Heart right ventricle (tissue), 16 donors: ENCODE measurements at places on chromosomes 1 and 21. TPM values are rescaled to one million over a fixed set of nuclear protein-coding genes. Genes with fewer than 3 reads are reported as not detected.

The CD244 gene
- 0.10 TPM for total RNA-seq

The RHBG gene
- total RNA-seq = not detected

The CHI3L1 gene
- 8.7 TPM for total RNA-seq

The ATP1A4 gene
- 0.83 TPM for total RNA-seq

DNA sequence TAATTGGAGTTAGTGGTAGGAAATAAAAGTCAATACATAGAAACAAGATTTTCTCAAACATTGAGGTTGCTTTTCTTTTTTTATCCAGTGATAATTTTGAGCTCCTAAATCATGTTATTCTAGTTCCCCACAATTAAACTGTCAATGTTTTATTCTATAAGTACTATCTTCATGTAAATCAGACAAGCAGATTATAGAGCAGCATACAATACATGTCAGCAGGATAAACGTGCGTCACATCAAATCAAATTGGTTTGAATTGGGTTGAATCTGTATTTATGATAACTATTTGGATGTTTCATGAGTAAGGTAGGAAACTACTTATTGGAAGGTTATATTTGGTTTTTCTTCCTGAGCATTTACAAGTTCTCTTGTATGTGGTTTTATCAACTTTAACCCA is 2028.7 kb downstream of the NCAM2 start:
- DNase-seq = no peak

- no peak for DNase-seq
Measured at GRCh38 chr1:167430849-167431242, 87.5 kb downstream of the CD247 start.

DNA sequence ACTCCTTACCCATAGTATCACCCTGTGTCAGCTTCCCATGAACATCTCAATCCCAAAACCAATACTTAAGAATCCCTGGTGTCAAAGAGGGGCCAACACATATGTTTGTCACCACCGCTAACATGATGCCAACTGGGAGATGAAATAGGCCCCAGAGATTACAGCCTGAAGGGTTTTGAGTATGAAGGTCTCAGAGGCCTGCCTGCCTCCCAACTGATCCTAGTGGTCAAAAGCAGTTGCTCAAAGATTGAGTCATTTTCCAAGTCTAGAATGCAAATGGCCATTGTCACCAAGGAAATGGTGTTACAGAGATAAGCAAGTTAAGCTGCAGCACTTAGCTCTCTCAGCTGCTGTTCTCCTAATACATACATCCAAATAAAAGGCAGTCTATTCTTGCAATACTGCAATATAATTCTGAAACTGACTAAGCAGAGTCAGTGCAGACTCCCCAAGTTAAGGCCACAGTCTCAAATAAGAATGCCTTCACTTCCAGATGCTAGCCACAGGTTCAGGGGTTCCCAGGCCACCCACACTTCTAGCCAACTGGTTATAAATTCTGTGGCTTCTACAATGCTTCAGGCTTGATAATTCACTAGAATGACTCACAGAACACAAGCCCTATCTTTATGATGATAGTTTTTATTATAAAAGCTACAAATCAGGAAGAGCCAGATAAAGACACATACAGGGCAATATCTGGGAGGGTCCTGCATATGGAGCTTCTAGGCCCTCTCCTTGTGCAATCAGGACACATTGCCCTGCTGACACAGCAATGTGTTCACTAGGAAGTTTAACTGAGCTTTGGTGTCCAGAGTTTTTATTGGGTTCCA is 18.7 kb downstream of the DUSP10 start:
- no peak for DNase-seq

DNA sequence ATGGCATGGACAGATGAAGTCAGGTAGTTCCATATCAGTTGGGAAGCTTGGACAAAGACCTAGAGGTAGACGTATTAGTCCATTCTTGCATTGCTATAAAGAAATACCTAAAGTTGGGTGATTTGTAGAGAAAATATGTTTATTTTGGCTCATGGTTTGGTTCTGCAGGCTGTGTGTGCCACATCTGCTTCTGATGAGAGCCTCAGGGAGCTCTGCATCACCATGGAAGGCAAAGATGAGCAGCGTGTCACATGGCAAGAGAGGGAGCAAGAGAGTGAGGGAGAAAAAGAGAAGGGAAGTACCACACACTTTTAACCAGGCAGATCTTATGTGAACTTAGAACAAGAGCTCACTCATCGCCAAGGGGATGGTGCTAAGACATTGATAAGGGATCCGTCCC is 9.0 kb downstream of the TSACC start:
- DNase-seq = no peak

GRCh38 chr1:145828367-145829026 is 4.5 kb downstream of the POLR3C start:
- DNase-seq = no peak

DNA sequence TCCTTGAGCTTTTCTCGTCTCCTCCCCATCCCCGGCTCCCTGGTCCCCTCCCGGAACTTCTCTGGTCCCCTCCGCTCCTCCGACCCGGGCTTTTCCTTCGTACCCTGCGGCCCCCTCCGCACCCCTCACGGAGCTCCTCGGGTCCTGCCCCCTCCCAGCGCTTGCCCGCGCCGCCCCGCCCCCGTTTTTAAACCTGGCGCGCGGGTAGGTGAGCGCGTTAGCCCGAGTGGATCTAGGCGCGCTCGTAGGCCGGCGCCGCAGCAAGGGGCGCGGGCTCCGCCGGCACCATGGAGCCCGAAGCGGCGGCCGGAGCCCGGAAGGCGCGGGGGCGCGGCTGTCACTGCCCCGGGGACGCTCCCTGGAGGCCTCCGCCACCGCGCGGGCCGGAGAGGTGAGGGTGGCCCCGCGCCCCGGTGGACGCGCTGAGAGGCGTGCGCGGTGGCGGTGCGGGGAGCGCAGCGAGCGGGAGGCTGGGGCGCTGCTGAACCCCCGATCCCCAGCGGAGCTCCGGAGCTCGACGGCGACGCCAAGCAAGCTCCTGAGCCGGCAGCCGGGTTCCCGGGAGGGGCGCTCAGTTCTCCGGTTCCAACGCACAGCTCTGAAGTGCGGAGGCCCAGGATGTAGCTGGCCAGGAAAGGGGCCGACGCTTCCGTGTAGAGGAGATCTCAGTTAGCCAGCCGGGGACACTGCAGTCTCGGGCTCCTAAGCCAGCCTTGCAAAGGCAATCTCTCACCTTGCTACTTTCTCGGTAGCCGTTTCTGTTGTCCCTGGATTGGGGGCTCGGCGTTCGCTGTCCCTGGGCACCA is at the start of gene RIPPLY3:
Gene RIPPLY3, plus strand, starts transcription at position 217 of the 806 bp plus-strand sequence. Its CDS starts 71 bp downstream, at position 288.
- no peak for DNase-seq

GRCh38 chr1:4023678-4024077 is 123.6 kb upstream of the C1orf174 start:
- DNase-seq = no peak

GRCh38 chr1:183792300-183792699 is 12.6 kb upstream of the RGL1 start:
- DNase-seq = no peak

- DNase-seq = no peak
Measured at GRCh38 chr1:196897158-196897828, 9.4 kb downstream of the CFHR4 start.
